SW 1271 (cell line): ENCODE measurements at places on chromosomes 16 and 17.
A peak's percentile ranks its signal among the peaks of the same experiment; 100 is the strongest.

DNA sequence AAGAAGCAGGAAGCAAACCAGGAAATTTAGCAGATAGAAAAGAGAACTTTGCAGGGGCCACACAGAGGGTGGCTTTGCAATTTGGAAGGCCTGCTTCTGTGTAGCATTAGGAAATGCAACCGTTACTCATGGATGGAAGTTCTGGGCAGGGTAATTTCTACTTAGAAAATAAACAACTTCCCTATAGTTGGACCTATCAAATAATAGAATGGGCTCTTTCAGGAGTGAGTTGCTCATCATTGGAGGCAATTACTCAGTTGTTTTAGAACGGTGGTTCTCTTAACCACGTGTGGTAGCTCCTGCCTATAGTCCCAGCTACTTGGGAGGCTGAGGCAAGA is 25.8 kb upstream of the HS3ST2 start:
- no peak for DNase-seq

GRCh38 chr16:50611332-50611934 is 63.2 kb downstream of the NKD1 start:
- no peak for DNase-seq

- DNase-seq, result no peak
Measured at GRCh38 chr17:2336852-2337543, at the start of gene SGSM2. Gene SGSM2 (plus strand): TSS chr17:2337501. CDS start chr17:2337689, 188 bp downstream.

DNA sequence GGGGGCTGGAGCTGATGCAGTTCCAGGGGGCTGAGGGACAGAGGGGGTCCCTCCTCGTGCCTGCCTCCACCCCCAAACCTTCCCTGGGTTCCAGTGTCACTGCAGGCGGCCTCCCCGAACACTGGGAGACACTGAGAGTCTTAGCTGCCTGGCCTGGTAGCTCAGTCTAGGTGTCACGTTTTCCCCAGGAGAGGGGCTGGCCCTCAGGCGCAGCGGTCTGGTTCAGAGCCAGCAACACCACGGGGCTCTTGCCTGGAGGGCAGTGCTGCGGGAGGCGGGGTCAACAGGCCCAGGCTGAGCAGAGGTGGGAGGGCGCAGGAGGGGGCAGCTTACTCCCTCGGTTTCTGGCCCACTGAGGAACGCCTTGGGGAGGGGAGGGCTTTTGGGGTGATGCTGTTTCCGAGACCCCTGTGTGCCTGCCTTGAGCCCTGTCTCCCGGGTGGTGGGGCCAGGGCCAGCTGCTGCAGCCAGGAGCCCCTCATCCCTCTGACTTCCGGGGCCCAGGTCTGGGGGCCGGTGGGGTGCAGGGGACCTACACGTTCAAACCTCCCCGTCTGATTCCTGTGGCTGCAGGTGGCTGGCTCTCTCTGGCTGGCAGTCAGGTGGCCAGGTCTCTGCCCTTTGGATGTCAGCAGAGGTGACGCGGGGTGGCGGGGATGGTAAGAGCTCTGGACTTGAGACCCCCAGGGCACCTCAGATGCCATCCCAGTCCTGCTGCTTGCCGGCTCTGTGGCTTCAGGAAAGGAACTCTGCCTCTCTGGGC is 89.3 kb upstream of the GSE1 start:
- no peak for DNase-seq

- DNase-seq, result no peak
Measured at GRCh38 chr16:18839555-18839954, 38.2 kb upstream of the ARL6IP1 start.

DNA sequence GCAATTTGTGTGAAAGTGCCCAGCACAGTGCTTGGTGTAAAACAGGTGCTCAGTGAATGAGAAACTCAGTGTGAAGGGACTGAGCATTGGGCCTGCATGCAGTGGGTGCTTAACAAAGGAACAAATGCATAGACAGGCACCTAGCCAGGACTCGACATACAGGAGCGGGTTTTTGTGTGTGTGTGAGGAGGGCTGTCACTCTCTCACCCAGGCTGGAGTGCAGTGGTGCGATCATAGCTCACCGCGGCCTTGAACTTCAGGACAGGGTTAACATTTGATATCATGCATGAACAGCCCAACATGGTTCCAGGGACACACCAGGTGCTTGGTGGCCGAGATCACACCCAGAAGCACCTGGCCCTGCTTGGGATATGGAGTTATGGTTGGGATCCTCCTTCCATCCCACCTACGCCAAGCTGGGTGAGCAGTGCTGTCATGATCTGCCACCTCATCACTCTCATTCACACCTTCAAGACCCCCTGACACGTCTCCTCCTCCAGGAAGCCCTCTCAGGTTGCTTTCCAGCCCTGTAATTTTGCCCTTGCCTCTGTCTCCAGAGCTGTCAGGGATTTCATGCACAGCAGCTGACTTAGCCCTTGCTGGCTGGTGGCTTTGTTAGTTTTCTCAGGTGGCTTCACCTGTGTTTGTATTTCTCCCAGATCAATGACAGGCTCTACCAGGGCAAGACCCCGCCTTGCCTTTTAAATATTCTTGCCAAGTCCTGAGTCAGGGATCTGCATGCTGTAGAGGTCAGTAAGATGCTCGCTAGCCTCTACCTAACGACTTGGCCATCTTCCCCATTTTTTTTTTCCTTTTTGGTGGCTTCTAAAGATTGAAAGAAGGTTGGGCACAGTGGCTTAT is 66.4 kb downstream of the OR1D5 start:
- DNase-seq, result no peak

- DNase-seq, result peak; percentile 20
Measured at GRCh38 chr16:685967-686366, 1.8 kb upstream of the JMJD8 start.

GRCh38 chr16:66857437-66857836 is 13.2 kb downstream of the CA7 start:
- no peak for DNase-seq

- DNase-seq, result no peak
Measured at GRCh38 chr16:63876103-63876502, 1245.8 kb downstream of the CDH11 start.

DNA sequence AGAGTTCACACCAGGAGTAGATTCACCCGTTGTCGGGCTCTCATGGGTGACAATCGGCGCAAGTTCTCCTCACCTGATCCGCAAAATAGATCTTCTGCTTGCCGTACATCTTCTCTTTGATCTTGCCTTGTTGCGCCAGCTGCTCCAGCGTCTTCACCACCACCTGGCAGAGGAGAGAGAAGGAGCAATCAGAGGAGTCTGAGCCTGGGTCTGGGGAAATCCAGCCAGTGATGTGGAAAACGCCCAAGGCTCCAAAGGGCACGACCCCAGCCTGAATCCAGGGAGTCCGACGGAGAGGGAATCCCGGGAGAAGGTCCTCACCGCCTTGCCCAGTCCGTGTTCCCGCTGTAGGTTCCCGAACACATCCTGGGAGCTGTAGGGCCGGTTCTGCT is 393 bp downstream of the PSMC3IP start:
- DNase-seq, result no peak

- DNase-seq, result no peak
Measured at GRCh38 chr17:737561-738113, 5.2 kb downstream of the TLCD3A start.

- DNase-seq, result no peak
Measured at GRCh38 chr17:49830605-49831004, 17.3 kb downstream of the TAC4 start.

- DNase-seq, result no peak
Measured at GRCh38 chr17:7849751-7850504, 4.9 kb upstream of the TMEM88 start.

DNA sequence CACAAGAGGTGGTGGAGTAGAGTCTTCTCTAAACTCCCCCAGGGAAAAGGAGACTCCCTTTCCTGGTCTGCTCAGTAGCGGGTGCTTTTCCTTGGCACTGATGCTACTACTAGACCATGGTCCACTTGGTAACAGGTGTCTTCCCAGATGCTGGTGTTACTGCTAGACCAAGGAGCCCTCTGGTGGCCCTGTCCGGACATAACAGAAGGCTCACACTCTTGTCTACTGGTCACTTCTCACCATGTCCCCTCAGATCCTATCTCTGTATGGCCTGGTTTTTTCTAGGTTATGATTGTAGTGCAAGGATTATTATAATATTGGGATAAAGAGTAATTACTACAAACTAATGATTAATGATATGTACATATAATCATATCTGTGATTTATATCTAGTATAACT is 49.7 kb upstream of the ARL4D start:
- no peak for DNase-seq

DNA sequence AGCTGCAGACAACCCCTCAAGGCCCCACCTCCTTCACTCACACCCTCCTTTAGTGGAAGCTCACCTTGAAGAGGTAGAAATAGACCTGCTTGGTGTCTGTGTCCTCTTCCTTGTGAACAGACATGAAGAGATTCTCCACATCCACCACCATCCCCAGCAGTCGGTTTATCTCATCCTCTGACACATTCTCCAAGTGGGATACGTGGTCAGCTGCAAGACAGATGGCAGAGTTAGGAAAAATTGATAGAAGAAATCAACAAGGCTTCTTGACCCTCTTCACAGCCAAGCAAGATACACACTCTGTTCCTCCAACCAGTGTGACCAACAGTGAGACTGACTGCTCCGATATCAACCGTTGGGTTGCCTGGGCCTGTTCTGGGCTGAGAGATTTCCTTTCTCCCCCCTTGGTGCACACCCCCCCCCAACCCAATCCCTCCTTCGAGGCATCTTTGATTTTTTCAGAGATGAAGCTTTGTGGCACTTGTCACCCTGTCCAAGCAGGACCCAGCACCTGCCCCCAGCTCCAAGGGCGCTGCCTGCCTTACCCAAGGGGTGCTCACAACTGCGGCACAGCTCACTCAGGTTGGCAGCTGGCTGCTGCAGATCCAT is 902 bp downstream of the KAT2A start:
- no peak for DNase-seq

DNA sequence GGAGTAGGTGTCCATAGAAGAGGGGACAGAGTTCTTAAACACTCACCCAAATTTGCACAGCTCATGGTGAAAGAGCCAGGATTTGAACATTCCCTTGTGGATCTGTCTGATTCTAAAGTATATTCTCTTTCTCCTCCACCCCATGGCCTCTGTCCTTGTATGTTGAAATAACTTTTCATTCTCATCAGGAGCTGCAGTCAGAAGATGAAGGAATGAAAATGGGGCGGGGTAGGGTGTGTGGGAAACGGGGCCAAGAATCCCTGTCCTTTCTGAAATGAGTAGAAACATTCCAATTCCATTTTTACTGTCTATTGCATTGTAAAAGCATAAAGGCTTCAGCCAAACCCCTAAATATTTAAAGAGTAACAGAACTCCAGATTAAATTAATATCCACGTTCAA is 42.8 kb downstream of the NOG start:
- DNase-seq, result no peak

DNA sequence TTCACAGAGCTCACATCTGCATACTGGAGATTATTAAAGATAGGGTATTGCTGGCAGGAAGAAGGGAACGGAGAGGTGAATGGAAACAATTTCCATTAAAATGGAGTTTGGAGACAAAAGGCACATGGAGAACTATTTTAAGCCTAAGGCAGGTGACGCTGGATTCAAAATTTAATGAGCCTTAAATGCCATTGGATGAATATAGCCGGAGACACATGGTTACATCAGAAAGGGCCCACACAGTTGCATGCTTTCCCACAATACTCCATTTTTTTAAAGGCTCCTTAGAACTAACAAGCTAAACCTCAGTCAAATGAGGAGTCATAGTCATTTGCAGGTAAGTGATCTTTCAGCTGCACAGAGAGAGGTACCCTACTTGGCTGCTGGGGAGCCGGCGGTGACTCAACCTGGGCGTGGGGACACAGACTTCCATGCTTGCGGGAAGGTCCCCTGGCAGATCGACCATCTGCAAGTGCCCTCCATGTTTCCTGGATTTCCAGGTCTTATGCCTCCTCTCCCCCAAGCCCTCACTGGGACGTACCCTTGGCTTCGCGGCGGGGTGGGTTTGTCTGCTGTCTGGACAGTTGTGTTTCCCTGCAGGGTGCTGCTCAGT is 259.2 kb downstream of the CBLN1 start:
- no peak for DNase-seq

- no peak for DNase-seq
Measured at GRCh38 chr17:58338841-58339754, 10.5 kb upstream of the TSPOAP1 start.

DNA sequence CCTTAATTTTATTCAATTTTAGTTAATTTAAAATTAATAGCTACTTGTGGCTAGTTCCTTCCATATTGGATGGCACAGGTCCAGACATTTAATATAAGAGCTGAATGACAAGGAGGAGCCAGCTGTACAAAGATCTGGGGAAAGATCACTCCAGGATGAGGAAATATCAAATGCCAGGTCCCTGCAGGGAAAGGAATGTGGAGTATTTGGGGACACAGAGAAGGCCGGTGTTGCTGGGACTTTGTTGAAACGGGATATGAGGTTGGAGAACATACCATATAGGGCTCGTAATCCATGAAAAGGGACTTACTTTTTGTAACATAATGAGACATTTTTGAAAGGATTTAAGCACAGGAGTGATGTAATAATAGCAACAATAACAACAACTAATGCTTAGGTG is 426.8 kb downstream of the HS3ST4 start:
- no peak for DNase-seq

GRCh38 chr17:78407387-78408000 is 29.0 kb downstream of the PGS1 start:
- DNase-seq, result no peak

- DNase-seq, result no peak
Measured at GRCh38 chr16:48361012-48361411, 24.2 kb downstream of the SIAH1 start.

GRCh38 chr16:15739950-15740349 is 89.9 kb downstream of the NDE1 start:
- DNase-seq, result no peak

DNA sequence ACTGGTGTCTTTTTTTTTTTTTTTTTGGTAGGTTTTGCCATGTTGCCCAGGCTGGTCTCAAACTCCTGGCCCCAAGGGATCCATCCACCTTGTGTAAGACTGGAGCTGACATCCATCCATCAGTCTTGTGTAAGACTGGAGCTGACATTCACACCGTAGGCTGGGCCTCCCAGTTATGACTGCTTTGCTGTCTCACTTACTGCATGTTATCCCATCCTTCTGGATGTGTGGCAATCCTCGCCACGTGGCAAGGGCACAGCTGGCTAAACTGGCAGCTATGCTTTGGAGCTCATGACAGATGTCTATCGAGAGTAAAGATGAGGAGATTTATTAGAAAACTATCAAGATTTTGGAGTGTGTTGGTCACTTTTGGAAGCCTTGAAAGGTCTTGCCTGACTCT is 115.1 kb downstream of the ABCA8 start:
- no peak for DNase-seq

GRCh38 chr17:69856946-69857345 is 218.1 kb upstream of the KCNJ16 start:
- no peak for DNase-seq

DNA sequence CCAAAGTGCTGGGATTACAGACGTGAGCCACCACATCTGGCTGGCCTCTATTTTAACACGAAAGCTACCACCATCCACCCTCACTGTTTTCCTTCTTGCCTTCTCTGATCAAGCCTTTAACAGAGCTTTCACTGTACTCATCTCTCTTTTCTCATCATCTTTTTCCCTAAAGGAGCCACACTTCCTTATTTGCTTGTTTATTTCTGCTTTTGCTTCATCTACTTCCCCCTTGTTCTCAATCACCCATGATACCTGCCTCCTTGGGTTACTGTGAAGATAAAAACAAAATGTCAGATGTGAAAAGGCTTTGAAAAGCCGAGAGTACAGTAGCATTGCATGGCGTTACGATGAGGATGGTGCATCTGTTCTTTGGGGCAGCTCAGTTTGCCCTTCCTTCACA is 79.9 kb downstream of the ZNF18 start:
- DNase-seq, result no peak
